Stimulated activated CD4-positive, alpha-beta T cell treated with anti-CD3 and anti-CD28 coated beads, Interleukin-2, amount 100 ng/mL, for 24 hours (primary cell): ENCODE measurements at places on chromosomes 5 and 9.

GRCh38 chr5:169534311-169534880, 49.2 kb upstream of the SPDL1 start:
- no peak for DNase-seq

DNA sequence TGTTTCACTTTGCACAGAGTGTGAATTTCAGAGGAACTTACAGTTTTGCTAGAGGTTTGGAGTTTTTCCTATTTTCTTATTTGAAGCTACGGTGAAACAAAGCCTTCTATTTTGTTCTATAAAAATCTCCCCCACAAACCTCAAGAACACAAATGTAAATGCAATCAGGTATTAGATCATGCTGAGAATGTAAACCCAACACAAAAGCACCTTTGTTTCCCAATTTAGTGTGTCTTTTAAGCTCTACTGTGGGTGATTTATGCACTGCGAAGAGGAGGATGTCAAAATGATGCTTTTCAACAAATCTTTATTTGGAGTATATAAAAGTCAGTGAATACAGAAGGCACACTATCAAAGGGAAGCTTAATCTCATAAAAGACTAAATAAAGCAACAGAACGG, 4.3 kb upstream of the DRD1 start:
- DNase-seq = no peak

DNA sequence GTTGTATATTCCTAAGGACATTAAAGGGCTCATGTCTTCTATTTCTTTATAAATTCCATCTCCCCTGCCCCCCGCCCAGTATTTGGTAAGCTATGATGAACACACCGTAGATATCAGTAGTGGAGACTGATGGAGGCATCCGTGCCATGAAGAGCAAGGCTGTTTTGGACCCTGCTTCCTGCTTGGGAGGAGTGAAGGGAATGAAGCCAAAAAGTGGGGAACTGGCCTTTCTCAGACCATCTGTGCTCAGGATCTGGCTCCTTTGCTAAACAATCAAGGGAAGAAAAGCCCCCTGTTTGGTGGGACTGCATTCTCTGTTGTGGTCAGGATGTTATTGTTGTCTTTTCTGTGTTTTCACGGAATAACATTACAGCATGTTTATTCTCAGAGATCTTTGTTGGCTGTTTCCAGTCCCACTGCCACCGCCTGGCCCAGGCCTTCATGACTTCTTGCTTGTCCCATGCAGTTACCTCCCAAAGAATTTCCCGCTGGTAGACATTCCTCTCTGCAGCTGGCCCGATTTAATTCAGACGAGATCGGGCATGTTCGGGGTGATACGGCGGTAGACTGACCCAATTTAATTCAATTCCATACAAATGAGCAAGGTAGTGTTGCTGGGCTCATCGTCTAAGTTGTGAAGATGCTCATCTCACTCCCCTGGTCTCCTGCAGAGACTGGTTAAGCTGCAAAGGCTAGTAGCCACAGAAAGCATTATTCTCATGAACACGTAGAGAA, 31.4 kb upstream of the ANKH start:
- DNase-seq = no peak

DNA sequence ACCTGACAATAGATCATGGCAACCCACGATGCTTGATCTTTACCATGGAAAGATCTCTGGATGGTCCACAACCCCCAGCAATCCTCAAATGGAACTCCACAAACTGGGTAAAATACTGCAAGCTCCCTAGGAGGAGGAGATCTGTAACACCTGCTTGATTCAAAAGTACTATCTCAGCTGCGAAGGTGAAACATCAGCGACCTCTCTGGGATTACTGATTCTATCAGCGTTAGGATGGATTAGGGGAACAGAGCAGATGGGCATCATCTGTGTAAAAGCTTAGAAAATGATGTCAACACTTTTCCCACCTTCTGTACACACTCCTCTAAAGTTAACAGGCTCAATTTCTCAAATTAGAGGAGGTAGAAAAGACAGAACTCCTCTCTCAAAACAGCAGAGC, 31.5 kb upstream of the TRPC7 start:
- no peak for DNase-seq

GRCh38 chr9:2872250-2872930, 28.5 kb upstream of the PUM3 start:
- no peak for DNase-seq
